Sigmoid colon (tissue), 7 donors: ENCODE measurements at places on chromosomes 4 and X. TPM values are rescaled to one million over a fixed set of nuclear protein-coding genes. Genes with fewer than 3 reads are reported as not detected.

The PDS5A gene
- 66.5 TPM for total RNA-seq

DNA sequence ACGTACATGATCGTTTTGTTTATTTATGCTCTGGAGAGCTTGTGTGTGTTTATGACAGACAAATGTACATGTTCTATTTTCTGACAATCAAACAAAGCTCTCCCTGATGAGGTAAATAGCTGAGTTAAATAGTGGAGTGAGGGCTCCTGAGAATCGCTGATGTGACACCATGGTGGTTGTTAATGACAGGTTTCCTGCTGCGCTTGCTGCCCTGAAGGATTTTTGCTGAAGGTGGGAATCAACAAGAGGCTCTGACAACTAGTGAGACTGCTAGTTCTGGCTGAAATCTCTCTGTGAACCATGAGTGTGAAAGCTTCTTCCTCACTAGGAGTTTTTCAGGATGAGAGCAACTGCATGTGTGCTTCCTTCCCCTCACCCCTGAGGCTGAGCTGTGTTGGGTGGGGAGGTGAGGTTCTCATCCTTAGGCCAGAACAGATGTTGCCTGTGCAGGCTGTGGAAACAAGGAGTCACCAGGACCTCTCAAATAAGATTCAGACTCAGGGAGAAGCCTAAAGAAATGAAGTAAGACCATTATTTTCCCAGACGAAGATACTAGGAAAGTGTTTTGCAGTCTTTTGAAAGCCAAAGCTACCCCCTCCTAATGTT, 173.4 kb upstream of the JADE1 start:
- no peak for DNase-seq
- H3K4me3 ChIP-seq, result no peak overlapping the region
- H3K4me1 ChIP-seq, result peaks cover 33% of the 10 kb centered on the region
- H3K36me3 ChIP-seq, result no peaks in the 10 kb centered on the region
- no peak overlapping the region for H3K27ac ChIP-seq

GRCh38 chrX:41922431-41923151, 763 bp downstream of the CASK start:
- DNase-seq, result no peak
- H3K4me3 ChIP-seq, result peak overlapping the region; percentile 58
- no peaks in the 10 kb centered on the region for H3K36me3 ChIP-seq
- H3K27me3 ChIP-seq, result no peaks in the 10 kb centered on the region
- H3K27ac ChIP-seq, result peak overlapping the region; percentile 89

The RTL9 gene
- total RNA-seq, result under 0.01 TPM

The TMPRSS11D gene
- total RNA-seq, result not detected

The FRG2 gene
- not detected for total RNA-seq

GRCh38 chr4:87326460-87326859, 3.8 kb upstream of the HSD17B13 start:
- DNase-seq, result no peak
- H3K27ac ChIP-seq, result no peak overlapping the region
- no peaks in the 10 kb centered on the region for H3K36me3 ChIP-seq
- H3K4me3 ChIP-seq, result no peak overlapping the region
- no peaks in the 10 kb centered on the region for H3K27me3 ChIP-seq

GRCh38 chr4:14850455-14851097, 151.7 kb upstream of the CPEB2 start:
- H3K27me3 ChIP-seq, result no peaks in the 10 kb centered on the region
- no peak overlapping the region for H3K27ac ChIP-seq
- H3K4me3 ChIP-seq, result no peak overlapping the region
- no peak for DNase-seq
- H3K4me1 ChIP-seq, result no peaks in the 10 kb centered on the region
- H3K36me3 ChIP-seq, result no peaks in the 10 kb centered on the region

The PCDH19 gene
- total RNA-seq, result 0.82 TPM

DNA sequence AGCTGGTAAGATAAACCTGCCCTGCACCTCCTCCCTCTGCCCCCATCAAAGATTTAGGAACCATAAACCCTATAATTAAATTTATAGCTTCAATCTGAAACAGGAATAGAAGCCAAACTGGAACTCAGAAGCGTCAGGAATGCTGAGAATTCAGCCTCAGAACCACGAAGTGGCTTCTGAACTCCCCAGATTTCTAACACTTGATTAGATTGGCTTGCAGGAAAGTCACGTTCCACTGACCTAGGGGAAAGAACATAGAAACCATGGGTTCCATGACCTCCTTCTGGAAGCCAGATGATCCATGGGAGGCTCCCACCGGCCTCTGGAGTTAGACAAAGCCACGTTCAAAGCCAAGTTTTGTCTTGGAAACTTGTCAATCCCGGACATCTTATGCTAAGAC, 356.5 kb downstream of the MID1IP1 start:
- H3K4me3 ChIP-seq, result no peak overlapping the region
- H3K27me3 ChIP-seq, result no peaks in the 10 kb centered on the region
- no peaks in the 10 kb centered on the region for H3K36me3 ChIP-seq
- H3K27ac ChIP-seq, result no peak overlapping the region
- DNase-seq, result no peak

GRCh38 chr4:10413177-10413576, 44.0 kb downstream of the ZNF518B start:
- H3K36me3 ChIP-seq, result no peaks in the 10 kb centered on the region
- H3K27ac ChIP-seq, result no peak overlapping the region
- no peaks in the 10 kb centered on the region for H3K27me3 ChIP-seq
- no peak overlapping the region for H3K4me3 ChIP-seq
- DNase-seq, result no peak
- no peaks in the 10 kb centered on the region for H3K4me1 ChIP-seq

GRCh38 chr4:48898733-48899431, 7.7 kb downstream of the OCIAD2 start:
- H3K27me3 ChIP-seq, result no peaks in the 10 kb centered on the region
- H3K4me3 ChIP-seq, result no peak overlapping the region
- H3K36me3 ChIP-seq, result no peaks in the 10 kb centered on the region
- no peak for DNase-seq

- DNase-seq, result no peak
- H3K4me1 ChIP-seq, result no peaks in the 10 kb centered on the region
- no peak overlapping the region for H3K27ac ChIP-seq
Observed at GRCh38 chr4:112765317-112765974, 128.5 kb downstream of the LARP7 start.

GRCh38 chr4:72216539-72217277, 184.9 kb downstream of the NPFFR2 start:
- no peak overlapping the region for H3K27ac ChIP-seq
- no peaks in the 10 kb centered on the region for H3K36me3 ChIP-seq
- no peaks in the 10 kb centered on the region for H3K4me1 ChIP-seq

The ARHGAP6 gene
- total RNA-seq, result 47.1 TPM

The NAA11 gene
- total RNA-seq, result not detected

GRCh38 chr4:1842993-1843448, 12.9 kb downstream of the LETM1 start:
- H3K4me3 ChIP-seq, result no peak overlapping the region
- H3K4me1 ChIP-seq, result peaks cover 5% of the 10 kb centered on the region
- no peak for DNase-seq
- no peaks in the 10 kb centered on the region for H3K27me3 ChIP-seq

The SPANXA2 gene
- total RNA-seq, result not detected

DNA sequence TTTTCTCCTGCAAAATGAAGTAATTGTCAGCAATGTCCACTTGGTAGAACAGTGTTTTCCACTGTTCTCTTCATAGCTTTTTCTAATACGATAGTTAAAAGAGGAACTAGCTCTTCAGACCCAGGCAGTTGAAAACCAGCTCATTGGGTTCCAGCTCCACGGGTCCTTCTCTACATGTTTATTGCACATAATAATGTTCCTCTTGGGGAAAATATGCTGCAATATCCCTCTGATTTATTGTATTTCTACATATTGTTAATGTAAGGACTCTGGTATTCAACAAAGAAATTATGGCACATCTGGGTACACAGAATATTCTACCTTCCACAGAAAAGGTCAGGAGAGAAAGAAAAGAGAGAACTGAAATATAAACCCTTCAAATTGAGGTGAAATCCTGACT, 473.4 kb downstream of the TRIML1 start:
- no peaks in the 10 kb centered on the region for H3K4me1 ChIP-seq
- H3K27ac ChIP-seq, result no peak overlapping the region
- no peak overlapping the region for H3K4me3 ChIP-seq
- no peak for DNase-seq
- H3K27me3 ChIP-seq, result no peaks in the 10 kb centered on the region

GRCh38 chr4:31059753-31060522, 339.8 kb downstream of the PCDH7 start:
- no peaks in the 10 kb centered on the region for H3K27me3 ChIP-seq

- H3K4me3 ChIP-seq, result no peak overlapping the region
- no peaks in the 10 kb centered on the region for H3K27me3 ChIP-seq
- H3K4me1 ChIP-seq, result no peaks in the 10 kb centered on the region
- H3K36me3 ChIP-seq, result no peaks in the 10 kb centered on the region
- DNase-seq, result no peak
Observed at GRCh38 chr4:28179126-28179525, 1318.5 kb downstream of the STIM2 start.
